ENCODE measurements at places on chromosomes 1 and 21. TPM values are rescaled to one million over a fixed set of nuclear protein-coding genes. Genes with fewer than 3 reads are reported as not detected.

The ARMH1 gene
- not detected for total RNA-seq

The PGLYRP4 gene
- not detected for total RNA-seq

The ZRANB2 gene
- total RNA-seq = 38.7 TPM

The AK5 gene
- total RNA-seq = 7.4 TPM

The TNFRSF9 gene
- total RNA-seq = 0.27 TPM

The ZBTB17 gene
- 64.3 TPM for total RNA-seq

The SMCP gene
- total RNA-seq = not detected

The OLIG2 gene
- not detected for total RNA-seq

The NBPF6 gene
- total RNA-seq = not detected

The SYCP1 gene
- total RNA-seq = not detected

The NR1I3 gene
- total RNA-seq = not detected

The GJA4 gene
- 68.6 TPM for total RNA-seq

The KIF14 gene
- 9.0 TPM for total RNA-seq

The ITLN2 gene
- 0.18 TPM for total RNA-seq
